ENCODE measurements at places on chromosomes 12 and 14.

DNA sequence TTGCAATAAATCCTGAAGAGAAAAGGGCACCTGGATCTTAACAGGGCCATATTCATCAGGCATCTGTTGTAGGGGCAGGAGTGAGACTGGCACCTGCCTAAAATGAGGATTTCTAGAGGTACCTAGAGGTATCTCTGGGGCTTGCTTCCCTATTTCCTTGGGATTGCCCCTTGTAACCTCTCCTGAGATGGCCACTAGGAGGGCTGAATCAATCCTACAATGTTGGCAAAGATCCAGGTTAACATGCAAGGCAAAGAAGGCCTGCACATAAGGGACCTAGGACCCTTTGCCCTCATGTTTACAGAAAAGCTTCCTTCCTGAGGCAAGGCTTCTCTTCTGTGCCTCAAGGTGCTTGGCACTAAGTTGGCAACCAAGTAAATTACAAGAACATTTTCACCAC, 25.8 kb upstream of the CLEC4E start:
- DNase-seq, result no peak

GRCh38 chr14:56482310-56482911, 97.2 kb upstream of the TMEM260 start:
- DNase-seq, result peak; percentile 10

DNA sequence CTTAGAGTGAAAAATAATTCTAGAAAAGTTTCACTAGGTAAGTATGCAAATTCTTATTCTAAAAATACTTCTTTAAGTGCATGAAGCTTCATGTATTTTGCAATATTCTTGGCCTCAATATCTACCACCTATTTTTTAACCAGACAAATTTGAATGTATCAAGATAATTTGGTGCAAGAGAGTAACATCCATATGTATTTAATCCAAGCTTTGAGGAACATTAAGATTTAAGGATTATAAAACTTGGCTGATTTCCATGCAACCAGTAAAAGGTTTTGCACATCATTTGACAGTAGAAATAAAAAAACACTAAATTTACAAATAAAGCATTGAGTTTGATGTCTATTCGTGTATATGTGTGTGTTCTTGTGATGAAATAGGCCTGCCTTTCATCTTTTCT, 7.7 kb downstream of the LUM start:
- no peak for DNase-seq

DNA sequence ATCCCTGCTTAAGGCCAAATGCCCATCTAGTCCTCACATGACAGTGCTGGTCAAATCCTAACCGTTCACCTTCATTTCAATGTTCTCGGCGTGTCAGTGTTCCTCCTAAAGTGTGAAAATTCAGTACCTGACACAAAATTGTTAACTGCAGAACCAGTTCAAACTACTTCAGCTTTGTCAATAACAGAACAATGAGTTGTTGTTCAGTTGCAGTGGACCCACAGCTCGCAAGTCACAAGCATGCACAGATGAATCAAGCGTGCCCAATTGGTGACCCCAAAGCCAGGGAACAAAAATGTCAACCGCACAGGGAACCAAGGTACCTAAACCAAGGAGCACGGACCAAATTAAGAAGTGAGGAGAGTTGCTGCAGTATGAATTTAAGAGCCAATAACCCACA, 23.2 kb downstream of the NRDE2 start:
- DNase-seq, result no peak

DNA sequence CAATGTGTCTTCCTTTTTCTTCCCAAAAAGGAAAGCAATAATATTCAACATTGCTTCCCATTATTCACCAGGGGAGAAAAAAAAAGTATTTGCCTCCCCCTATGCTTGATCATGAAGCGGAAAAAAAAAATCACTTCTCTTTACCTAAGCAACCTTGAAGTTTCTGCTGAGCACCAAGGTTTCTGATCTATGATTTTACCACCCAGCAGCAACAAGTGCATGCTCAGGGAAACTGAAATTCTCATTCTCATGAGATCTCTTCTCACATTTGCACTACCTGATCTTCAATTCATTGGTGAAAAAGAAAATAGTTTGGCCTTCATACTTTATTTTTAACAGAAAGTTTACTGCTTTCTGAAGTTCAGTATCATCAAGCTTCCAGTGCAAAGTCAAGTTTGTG, 125.8 kb downstream of the ARMH4 start:
- DNase-seq, result no peak

- DNase-seq, result no peak
Observed at GRCh38 chr12:130301559-130301958, 36.1 kb upstream of the PIWIL1 start.

DNA sequence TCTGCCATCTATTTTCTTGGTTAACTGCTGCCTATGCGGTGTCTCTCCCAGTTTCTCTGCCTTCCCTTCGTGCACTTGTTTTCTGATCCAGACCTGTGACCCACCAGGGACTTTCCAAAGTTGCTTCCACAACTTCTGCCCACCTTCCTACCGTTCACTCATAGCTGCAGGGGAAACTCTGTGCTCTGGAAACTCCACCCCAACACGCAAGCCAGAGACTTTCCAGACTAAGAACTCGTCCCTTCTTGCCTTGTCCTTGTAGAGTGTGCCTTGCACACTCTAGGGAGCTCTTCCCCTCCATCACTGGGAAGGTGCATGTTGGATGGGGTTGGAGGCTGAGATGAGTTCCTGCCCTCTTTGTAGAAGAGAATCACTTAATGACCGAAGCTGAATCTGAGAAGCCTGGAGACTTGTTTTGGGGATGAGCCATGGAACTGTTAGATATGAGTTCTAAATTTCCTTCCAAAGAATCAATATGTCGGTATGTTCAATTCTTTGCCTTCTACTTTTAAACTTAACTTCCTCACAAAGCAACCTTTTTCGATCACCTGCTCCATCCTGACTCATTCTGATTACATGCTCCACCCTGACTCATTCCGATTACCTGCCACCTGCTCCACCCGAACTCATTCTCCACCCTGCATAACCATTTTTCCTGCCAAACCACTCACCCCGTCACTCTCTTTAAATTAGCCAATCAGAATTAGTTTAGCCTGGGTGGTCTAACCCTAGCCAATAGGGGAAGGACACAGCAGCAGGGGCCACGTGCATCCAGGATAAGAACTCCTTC, 82.1 kb upstream of the CAPRIN2 start:
- no peak for DNase-seq

DNA sequence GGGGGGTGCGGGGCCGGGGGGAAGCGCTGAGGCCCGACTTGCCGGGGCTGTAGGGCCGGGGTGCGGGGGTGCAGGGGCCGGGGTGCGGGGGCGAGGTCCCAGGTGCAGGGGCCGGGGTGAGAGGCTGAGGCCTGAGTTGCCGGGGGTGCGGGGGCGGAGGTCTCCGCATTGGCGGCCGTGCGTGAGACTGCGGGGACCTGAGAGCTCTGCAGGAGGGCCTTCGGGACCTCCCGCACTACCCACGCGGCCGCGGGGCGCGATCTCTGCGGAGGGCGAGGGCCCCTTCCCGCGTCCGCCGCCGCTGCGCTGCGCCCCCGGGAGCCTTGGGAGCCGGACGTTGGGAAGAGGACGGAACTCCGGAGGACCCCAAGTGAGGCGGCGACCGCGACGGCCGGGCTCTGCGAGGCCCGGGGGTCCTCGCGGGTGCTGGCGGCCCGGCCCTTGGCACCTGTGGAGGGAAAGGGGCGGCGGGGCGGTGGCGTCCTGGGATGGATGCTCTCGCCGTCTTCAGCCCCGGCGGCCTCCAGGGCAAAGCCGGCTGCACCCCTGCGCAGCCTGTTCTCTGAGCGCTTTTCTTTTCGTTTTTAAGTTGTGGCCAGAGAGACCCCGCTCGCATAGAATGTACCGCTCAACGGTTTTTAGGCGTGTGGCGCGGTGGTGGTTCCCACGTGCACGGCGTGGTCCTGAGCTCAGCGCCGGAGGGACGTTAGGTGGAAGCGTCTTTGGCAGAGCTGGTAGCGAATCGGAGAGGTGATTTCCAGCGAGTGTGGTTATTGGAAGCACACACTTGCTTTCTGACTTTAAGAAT, 1.3 kb downstream of the PIWIL1 start:
- DNase-seq, result no peak

GRCh38 chr12:51915951-51916350, 8.6 kb downstream of the ACVRL1 start:
- DNase-seq, result no peak

DNA sequence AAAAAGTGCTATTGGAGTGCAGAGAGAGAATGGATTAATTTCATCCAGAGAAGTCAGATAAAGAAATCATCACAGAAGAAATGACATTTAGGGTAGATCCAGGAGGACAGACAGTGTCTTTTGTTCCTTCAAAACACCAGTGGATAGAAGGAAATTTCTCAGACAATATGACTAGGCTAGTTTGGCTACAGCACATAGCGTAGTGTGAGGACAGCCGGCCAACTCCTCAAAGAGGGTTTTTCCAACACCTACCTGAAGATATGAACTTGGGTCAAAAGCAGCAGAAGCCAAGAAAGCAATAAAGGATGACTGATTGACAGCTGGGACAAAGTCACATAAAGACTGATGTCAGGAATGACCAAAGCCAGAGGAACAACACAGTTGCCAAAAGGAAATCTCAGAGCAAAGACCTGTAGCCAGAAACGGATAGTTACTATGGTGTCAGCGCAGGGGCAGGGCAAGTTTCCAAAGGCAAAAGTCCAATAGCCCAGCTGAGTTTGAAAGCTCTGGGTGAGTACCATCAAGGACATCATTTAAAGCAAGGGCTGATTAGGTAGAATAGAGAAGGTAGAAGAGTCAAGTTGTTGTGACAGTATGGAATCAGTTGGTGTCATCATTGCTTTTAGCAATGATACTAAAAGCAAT, 58.7 kb upstream of the PDE3A start:
- no peak for DNase-seq

DNA sequence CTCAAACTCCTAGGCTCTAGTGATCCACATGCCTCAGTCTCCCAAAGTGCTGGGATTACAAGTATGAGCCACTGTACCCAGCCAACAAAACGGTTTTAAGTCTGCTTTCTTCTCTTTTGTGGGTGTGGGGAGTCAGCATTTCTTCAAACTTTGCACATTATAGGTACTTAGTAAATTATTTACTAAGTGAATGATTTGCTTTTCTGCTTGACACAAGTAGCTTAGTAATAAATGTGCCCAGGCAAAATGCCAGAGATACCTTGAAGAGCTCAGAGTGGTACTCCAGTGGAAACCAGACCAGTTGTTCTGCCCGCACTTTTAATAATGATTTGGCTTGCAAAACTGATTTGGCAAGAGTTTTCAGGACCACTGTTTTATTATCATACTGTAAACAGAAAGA, 15.0 kb downstream of the DEPDC4 start:
- no peak for DNase-seq

- DNase-seq, result no peak
Observed at GRCh38 chr14:85744573-85744972, 214.6 kb downstream of the FLRT2 start.

- DNase-seq, result no peak
Observed at GRCh38 chr14:99733211-99733539, 49.1 kb downstream of the CYP46A1 start.

- DNase-seq, result no peak
Observed at GRCh38 chr12:21483531-21483930, 17.9 kb downstream of the RECQL start.

GRCh38 chr14:33631021-33631420, 319.9 kb downstream of the EGLN3 start:
- no peak for DNase-seq

DNA sequence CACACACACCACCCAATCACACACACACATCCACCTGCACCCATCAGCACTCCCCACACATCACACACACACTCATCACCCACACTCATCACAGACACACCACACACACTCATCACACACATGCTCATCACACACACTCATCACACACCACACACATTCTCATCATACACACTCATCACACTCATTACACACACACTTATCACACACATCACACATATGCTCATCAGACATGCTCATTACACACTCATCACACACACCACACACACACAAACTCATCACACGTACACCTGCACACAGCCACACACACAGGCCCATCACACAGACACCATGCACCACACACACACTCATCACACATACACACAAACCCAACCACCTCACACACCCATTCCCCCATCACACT, 107.5 kb upstream of the C14orf180 start:
- no peak for DNase-seq

- no peak for DNase-seq
Observed at GRCh38 chr12:21054334-21054733, 76.7 kb upstream of the SLCO1B1 start.

- DNase-seq, result no peak
Observed at GRCh38 chr14:60183138-60183537, 17.9 kb upstream of the DHRS7 start.

- no peak for DNase-seq
Observed at GRCh38 chr14:33068040-33068439, 129.4 kb downstream of the NPAS3 start.

DNA sequence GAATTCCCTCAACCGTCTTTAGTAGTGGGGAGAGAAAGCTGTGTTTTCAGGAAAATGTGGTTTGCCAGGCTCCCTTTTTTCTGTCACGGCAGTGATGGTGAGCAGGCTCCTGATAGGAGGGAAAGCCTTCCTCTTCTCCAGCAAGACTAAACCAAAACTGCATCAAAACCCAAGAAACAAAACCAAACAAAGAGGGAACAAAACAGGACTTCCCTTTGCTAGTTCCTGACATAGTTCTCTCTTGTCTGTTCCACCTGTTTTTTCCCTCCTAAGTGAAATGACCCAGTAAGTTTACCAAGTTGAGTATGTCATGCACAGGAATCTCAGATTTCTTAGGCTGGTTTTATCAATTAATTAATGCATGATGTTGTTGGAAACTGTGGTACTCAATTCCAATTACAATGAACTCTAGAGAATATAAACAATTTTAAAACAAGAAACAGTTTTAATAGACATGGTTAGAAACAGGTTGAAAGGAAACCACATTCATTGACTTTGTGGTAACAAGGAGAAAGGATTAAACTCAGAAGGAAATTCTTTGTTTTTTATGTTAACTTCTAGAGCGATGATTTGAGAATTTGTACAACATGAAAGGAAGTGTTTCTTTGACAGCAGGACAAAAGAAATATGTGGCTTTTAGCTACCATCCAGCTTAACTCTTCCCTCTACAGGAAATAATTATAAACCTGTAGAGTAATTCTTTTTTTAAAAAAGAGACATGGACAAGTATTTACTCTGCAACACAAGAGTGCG, 23.0 kb upstream of the CSRP2 start:
- no peak for DNase-seq

DNA sequence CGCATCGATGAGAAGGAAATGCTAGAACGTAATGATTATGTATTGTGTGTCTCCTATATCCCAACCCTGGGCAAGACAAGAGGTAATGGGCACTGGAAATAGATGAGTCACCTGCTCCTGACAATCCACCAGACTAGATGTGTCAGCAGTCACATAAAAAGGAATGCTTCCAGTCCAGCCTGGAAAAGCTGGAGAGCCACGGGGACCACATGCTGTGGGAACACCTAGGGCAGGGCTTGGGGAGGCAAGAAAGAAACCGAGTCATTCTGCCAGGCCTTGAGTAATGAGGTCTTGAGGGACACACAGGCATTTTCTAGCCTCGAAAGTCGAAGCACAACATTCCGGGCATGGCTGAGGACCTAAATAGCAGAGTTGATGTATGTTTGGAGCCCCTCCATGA, 716.7 kb upstream of the TMEM132C start:
- DNase-seq, result peak; percentile 20

- DNase-seq, result peak; percentile 46
Observed at GRCh38 chr14:82710267-82710841, 1176.7 kb upstream of the SEL1L start.

- no peak for DNase-seq
Observed at GRCh38 chr12:71426300-71427047, 13.1 kb upstream of the LGR5 start.
